Activated T-cell treated with anti-CD3 and anti-CD28 coated beads, Interleukin-2, amount 50 U/mL, for 72 hours (primary cell): ENCODE measurements at places on chromosomes 1 and 21. TPM values are rescaled to one million over a fixed set of nuclear protein-coding genes. Genes with fewer than 3 reads are reported as not detected.

DNA sequence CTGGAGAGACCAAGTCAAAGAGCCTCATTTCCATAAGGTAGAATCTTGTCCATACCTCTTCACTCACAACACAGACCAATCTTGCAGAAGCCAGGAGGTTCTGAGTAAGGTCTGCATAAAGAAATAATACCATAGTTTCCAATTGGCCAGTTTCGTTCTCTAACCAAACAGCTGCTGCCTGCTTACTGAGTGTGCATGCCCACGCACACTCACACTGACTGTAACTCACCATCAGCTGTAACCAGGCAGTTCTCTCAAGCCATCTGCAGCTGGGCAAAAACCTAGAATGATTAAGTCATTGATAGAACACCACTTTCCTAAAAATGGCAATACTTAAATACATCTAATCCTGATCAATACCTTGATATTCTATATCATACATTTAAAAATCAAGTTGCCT lies 106.6 kb upstream of the VAV3 start:
- DNase-seq = no peak

- DNase-seq = no peak
Measured at GRCh38 chr1:193283016-193283415, 96.6 kb upstream of the B3GALT2 start.

- no peak for DNase-seq
Measured at GRCh38 chr1:65109487-65109886, 38.5 kb upstream of the AK4 start.

DUSP23 gene
- total RNA-seq = 11.5 TPM

MYOM3 gene
- not detected for total RNA-seq

DNA sequence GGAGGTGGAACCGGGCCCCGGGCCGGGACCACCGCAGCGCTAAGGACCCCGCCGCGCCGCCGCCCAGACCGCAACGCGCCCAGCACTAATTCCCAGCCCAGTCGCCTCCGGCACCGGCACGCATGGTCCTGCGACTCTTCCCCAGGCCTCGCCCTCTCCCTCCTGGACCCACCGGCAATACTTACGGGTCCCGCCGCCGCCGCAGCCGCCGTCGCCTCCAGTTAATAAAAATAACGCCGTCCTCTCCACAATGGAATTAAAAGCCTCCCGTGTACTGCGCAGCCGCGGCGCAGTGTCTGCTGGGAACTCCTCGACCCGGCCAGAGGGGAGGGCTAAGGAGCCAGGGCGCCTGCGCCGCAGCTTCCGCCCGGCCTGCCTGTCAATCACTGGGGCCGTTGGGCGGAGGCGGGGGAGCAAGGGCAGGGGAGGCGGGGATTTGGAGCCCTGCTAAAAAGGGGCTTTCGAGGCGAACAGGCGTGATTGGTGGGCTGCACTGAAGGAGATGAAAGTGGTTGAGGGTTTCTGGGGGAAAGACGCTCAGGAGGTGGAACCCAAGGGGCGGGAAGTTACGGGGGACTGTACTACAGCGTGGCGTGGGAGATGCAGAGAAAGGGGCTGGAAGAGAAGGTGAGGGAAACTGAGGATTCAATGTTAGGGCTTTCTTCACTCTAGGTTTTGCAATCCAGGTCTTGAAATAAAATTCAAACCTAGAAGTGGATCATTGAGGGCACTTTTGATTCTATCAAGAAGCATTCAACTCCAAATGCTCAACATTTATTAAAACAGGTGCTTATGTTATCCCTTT lies at the start of gene ZNF281:
TSS of gene ZNF281 (minus strand) at position 276 of the 805 bp plus-strand sequence. CDS start 331 bp downstream, outside the sequence.
- peak; percentile 96 for DNase-seq

- no peak for DNase-seq
Measured at GRCh38 chr1:166305371-166305770, 138.6 kb upstream of the FAM78B start.

- no peak for DNase-seq
Measured at GRCh38 chr1:155024315-155024714, 9.3 kb downstream of the DCST2 start.

- no peak for DNase-seq
Measured at GRCh38 chr1:67919274-67920072, 86.2 kb upstream of the GNG12 start.
